Brain (organoid and tissue), 16 donors: ENCODE measurements at places on chromosomes 3 and 15. TPM values are rescaled to one million over a fixed set of nuclear protein-coding genes. Genes with fewer than 3 reads are reported as not detected.

- no peak for DNase-seq
Observed at GRCh38 chr3:122960652-122961051, 66.9 kb downstream of the SEMA5B start.

DNA sequence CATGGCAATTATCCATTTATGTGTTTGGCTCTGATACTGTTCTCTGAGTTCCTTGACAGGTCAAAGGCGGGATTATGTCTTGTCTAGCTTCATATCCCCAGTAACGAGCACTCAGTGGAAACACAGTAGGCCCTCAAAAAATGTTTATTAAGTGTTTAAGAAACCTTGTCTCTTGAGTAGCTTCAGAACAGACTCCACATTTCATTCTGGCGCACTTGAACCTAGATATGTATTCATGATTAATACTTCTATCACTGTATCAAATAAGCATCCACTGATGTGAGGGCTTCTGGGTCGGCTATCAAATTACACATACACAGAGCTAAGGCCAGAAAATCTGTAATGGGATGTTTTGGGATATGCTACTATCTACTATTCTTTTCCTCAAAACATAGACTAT is 4.6 kb downstream of the CBLB start:
- DNase-seq, result no peak

DNA sequence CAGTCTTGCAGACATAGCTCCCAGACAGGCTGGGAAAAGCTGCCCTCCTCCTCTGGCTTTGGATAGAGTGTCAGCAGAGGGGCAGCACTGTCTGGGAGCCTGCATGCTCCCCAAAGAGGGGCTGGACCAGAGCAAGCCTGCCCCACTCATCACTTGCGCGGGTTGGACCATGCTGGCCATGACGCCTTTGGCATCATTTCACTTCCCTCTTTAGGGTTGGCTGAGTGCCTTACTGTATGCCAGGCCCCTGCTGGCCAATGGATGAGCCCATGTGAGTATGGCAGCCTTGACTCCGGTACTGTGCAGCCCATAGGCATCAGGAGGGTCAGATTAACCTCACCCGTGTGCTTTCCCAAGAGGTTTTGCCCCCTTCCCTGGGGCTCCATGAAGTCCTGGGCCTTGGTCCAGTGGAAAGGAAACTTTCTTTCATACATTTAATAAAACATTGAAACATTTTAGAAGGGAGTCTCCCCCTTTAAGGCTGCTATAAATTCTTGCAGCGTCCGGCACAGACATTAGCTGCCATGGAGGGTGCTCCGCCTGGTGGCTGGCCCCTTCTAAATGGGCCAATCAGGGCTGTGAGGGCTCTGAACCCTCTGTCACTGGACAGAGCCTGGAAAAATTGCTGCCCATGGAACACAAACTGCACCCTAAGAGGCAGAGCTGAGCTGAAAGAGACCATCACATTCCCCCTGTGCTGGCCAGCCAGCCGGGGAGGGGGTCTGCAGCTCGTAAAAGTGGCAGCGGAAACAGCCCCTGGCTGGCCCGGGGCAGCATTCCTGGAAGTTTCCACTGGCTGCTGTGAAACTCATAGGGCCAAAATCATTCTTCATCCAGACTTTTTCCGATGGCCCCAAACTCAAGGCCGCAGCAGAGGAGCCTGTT is 20.8 kb upstream of the DUSP7 start:
- no peak for DNase-seq

DNA sequence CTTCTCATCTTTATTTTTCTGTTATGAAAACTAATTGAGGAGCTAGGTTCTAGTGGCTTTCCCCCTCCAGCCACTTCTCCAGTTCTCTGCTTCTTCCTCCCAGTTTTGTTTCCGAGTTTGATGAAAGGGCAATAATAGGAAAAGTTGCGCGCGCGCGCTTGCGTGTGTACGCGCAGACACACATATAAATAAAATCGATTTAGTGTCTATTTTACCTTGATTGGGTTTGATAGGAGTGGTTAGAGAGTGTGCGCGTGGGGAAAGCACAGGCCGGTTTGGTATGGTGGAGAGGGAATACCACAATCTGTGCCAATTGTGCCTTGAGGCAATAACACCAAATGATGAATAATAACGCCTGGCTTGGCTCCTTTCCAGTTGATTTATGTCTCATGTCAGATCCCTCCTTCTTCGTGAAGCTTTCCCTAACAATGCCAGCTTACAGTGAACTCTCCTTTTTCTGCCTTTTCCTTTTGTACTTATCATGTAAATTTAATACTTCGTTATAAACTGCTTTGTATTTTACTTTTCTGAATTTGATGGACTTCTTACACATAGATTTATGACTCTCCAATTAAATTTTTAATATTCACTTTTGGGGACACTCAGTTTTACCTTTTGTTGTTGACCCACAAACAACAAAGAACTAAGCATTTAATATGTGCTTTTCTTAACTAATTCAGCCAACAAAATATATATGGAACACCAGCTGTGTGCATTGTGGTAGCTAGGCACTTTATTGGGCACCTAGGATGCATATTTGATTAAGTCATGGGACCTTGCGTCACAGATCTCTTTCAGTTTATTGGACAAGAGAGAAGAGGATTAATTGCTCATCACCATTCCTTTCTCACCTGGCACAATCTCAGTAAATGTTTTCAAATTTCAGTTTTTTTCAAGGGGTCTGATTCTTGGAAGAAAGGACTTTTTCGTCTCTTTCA is 1.7 kb downstream of the TIPARP start:
- DNase-seq, result peak; percentile 66

DNA sequence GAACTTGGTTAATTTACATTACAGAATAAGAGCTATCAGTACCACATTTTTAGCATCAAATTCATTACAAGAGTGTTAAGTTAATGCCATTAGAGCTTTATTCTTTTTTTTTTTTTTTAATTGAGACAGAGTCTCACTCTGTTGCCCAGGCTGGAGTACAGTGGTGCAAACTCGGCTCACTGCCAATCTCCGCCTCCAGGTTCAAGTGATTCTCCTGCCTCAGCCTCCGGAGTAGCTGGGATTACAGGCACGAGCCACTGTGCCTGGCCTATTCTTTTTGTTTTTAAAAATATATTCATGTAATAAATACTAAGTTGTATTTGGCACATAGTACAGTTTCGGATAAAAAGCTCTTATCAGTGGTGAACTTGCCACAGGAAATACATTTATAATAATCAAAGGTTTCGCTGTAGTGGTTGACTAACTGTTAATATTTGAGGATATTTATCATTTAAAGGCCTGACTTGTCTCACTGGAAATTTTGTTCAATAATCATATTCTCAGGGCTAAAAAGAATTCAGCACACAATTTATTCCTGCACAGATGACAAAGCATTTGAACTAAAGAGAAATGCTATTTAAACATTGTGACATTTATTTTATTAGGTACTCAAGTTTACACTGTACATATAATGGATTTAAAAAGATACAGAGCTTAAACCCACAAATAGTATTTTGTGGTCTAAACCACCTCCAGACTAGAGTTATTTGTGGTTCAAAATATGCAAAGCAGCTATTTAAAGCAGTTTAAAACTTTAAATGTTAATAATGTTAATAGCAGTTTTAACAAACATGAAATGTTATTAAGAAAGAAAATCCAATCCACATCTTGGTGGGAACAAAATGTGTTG is 6.1 kb upstream of the LEKR1 start:
- no peak for DNase-seq

- no peak for DNase-seq
Observed at GRCh38 chr15:56082263-56082761, 88.9 kb upstream of the NEDD4 start.

DNA sequence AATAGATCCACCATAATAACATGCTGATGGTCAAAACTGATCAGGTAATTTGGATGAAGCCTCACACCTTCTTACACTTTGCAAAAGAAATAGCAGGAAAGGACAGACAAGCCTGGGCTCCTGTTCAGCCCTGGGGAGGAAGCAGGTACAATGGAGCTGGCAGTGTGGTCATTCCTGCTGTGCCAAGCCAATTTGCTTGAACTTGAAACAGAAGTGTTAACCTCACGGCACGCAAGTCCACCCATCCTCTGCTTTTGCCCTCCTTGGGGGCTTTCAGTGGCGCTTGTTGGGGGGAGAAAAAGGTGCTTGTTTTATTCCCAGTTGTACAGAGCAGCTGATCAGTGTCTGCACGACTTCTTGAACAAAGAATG is 36.8 kb upstream of the RFTN1 start:
- no peak for DNase-seq

DNA sequence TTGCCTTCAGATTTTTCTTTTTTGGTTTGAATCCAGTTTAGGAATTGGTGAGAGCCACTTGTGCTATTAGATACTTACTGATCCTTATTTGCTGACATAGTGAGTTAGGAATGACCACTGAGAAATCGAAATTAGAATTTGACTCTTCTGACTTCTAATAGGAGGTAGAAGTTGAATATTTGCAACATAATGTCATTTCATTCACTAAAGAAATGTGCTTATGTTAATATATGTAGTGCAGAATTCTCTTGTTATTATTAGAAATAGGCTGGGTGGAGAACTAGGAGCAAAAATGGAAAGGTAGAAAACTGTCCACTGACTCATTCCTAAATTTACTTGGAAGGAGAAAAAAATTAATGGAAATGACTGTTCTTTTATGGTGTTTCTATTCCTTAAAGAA is 538.2 kb upstream of the SGO1 start:
- no peak for DNase-seq

The GABRA5 gene
- 12.5 TPM for polyA plus RNA-seq

The NANOGP8 gene
- not detected for polyA plus RNA-seq
